ENCODE measurements at places on chromosomes 16 and 17.

DNA sequence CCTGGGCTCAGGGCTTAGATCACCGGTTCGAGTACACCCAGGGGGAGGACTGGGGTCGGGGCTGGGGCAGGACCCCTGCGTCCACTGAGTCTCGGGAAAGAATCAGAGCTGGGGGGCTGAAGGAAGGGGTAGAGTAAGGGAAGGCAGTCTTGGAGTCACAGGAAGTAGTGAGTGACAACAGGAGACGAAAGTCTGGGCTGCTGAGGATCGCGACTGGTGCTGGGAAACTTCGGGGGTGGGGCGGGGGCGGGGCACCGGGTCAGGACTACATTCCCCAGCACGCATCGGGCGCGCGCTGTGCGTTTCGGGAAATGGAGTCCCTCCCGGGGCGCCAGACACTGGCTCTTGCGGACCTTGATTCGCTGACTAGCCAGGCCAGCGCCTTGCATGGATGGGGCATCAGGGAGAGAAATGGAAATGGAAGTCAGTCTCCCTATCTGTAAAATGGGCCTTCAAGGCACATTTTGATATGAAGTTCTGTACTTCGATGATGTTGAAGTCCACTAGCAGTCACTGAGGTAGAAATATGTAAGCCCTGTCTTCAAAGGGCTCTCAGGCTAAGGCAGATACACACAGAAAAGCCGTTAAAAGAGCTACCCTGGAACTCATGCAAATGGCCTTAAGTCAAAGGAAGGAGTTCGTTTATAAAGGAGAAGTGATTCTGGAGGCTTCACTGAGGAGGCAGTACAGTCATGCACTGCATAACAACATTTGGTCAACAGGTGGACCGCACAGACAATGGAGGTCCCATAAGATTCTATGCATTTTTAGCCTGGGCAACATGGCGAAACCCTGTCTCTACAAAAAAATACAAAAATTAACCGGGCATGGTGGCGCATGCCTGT lies 697 bp downstream of the CTF1 start:
- DNase-seq, result peak; percentile 87

DNA sequence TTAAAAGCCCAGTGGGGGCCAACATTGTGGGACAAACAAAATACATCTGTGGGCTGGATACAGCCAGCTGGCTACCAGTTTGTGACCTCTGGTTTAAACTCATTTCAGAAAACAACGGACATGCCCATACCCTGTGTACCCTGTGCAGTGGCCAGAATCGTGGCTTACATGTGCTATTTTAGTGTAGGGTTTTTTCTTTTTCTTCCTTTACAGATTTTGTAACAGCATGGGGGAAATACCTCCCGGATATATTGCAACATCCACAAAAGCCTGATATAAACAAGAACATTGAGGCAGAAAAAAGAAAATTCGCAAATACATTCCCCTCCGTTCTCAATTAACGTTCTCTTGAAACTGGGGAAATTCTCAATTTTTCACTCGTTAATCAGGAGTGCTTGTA lies 7.3 kb downstream of the HS3ST4 start:
- no peak for DNase-seq

DNA sequence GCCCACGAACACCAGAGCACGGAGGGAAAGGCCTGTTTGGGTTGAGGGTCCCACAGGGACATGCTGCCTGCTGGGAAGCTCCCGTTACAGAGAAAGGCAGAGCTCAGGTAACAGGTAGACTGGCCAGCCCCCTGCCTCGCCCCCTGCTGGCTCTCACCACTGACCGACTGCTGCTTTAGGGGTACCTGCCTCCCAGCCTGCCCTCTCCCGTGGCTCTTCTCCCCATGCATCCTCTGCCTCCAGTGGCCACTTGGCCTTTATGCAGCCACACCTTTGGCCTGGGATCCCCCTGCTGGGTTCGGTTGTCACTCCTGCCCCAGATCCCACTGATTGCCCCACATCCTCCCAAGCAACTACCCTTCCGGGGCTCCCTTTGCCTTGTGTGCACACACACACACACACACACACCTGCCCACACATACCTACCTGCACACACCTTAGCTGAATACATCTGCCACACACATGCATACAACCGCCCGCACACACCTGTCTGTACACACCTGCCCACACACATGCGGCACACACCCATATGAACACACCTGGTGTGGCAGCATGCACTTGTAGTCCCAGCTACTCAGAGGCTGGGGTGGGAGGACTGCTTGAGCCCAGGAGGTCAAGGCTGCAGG lies 7.1 kb downstream of the MCRIP1 start:
- DNase-seq, result no peak

GRCh38 chr16:50844840-50845239 lies 103.0 kb downstream of the CYLD start:
- DNase-seq, result no peak

- DNase-seq, result no peak
Observed at GRCh38 chr17:50588391-50589049, 28.0 kb downstream of the CACNA1G start.

DNA sequence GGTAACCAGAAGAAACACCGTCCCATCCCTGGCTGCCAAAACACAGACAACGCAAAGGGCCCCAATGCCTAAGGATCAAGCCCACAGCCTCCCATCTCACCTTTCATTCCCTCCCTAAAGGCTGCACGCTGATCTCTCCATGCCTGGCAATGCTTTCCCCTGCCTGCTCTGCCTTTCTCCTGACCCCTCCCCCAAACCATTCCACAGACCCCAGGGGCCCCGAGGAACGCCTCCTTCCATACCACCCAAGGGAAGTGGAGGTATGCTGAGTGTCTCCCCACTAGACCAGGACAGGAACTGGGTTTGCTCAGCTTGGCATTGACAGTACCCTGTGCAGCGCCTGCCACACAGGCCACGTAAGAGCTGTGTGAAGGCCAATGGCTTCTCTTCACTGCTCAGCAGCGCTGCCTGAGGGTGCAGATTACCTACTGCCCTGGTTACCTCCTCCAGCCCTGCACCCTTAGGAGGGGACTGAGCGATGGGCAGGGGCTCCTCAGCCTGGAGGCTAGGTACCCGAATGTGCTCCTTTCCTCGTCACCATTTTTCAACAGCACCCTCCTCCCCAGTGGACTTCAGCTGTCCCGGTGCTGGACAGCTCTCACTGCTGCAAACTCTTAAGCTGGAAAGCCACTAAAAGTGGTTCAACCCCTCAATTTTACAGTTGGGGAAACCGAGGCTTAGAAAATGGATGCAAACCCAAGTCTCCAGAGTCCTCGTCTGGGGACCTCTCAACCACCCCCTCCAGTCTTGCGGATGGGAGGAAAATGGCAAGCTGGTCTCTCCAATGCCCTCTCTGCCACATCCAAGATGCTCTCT lies 45.0 kb downstream of the SRCIN1 start:
- peak; percentile 42 for DNase-seq

- DNase-seq, result no peak
Observed at GRCh38 chr17:42750739-42751344, 6.0 kb upstream of the EZH1 start.

DNA sequence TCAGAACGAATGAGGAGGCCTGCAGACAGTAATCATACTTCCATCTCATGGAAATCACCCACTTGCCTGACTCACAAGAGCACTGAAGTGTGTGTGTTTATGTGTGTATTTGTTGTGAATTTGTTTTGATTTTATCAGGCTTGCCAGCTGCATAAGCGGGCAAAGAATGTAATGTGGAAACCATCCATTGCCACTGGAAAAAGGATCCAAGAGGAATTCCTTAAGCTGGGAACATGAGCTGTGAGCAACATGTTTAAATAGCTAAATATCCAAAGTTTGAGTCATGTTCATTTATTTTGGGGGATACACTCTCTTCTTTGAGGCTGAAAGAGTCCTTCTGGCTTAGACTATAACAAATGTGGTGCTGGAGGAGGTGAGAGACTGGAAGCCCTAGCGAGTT lies 198.4 kb upstream of the TBX2 start:
- peak; percentile 99 for DNase-seq

- DNase-seq, result no peak
Observed at GRCh38 chr17:48530208-48530886, 464 bp downstream of the HOXB1 start.

DNA sequence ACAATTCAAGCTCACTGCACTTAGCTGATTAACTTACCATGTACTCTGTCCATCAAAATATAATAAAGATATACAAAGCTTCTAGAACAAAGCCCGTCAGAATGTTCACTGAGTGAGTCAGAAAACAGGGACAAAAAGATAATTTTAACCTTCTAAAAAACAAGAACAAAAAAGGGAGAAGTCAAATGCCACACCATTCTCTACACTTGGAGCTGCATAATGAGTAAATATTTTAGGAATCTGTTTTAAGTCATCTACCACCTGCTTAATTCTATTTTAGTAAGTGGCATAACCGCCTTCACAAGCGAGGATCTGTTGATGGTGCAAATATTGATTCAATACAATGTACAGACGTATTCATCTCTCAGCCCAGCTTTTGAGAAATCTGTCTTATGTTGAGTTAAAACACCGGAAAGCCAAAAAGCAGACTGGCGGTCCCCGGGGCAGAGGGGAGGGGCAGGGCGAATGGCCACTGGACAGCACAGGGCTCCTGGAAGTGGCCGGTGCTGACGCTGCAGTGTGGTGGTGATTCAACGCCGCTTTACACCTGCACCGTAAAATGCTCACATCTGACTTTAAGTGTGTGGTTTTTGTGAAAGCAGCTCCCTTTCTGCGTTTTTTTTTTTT lies 20.1 kb downstream of the RAB40B start:
- DNase-seq, result no peak

- DNase-seq, result no peak
Observed at GRCh38 chr16:57775661-57776469, 26.4 kb downstream of the KIFC3 start.

- DNase-seq, result no peak
Observed at GRCh38 chr17:1473841-1474240, 17.8 kb upstream of the CRK start.

DNA sequence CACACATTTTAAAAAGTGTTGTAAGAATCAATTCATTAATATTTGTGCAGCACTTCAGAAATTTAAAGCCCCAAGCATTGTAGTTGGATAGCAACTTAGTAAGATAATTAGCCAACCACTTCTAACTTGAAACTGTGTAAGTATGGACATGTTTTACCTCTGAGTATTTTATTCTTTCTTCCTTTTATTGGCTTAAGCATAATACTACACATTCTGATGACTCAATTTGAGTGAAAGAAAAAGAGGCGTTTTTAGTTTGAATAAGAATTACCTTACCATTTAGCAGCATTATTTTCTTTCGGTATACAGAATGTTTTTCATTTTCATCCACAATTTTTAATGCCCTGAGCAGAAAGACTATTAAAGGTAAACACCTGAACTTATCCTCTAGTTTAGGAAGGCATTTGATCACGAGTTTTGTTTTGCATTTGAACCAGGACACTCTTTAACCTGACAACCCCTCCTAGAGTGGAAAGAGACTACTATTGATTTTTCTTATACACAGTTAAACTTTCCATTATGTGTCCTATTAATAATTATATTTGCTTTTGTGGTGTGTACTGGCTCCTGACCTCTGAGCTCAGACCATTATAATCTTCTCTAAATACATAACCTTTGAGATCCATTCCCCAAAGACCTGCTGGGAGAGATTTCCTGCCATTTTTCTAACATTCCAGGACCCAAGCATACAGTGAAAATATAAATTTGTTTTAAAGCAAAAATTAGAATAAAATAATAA lies 9.2 kb downstream of the NACA2 start:
- DNase-seq, result peak; percentile 2

DNA sequence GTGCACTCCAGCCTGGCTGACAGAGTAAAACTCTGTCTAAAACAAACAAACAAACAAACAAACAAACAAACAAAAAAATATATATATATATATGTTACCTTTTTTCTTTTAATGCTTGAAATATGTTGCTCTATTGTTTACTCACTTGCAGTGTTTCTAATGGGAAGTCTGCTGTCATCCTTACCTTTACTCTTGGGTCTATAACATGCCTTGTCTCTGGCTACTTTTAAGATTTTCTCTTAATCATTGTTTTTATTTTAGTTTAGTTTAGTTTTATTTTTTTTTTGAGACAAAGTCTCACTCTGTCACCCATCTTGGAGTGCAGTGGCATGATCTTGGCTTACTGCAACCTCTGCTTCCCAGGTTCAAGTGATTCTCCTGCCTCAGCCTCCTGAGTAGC lies 16.1 kb upstream of the TNRC6A start:
- no peak for DNase-seq

- DNase-seq, result no peak
Observed at GRCh38 chr16:63978240-63978639, 1143.6 kb downstream of the CDH11 start.

- peak; percentile 41 for DNase-seq
Observed at GRCh38 chr17:42744283-42744805, 496 bp downstream of the EZH1 start.

GRCh38 chr16:83051451-83051850 lies 424.7 kb downstream of the CDH13 start:
- DNase-seq, result no peak

- no peak for DNase-seq
Observed at GRCh38 chr17:52419229-52419641, 260.7 kb upstream of the CA10 start.

GRCh38 chr16:74169066-74169465 lies 127.5 kb upstream of the PSMD7 start:
- no peak for DNase-seq

DNA sequence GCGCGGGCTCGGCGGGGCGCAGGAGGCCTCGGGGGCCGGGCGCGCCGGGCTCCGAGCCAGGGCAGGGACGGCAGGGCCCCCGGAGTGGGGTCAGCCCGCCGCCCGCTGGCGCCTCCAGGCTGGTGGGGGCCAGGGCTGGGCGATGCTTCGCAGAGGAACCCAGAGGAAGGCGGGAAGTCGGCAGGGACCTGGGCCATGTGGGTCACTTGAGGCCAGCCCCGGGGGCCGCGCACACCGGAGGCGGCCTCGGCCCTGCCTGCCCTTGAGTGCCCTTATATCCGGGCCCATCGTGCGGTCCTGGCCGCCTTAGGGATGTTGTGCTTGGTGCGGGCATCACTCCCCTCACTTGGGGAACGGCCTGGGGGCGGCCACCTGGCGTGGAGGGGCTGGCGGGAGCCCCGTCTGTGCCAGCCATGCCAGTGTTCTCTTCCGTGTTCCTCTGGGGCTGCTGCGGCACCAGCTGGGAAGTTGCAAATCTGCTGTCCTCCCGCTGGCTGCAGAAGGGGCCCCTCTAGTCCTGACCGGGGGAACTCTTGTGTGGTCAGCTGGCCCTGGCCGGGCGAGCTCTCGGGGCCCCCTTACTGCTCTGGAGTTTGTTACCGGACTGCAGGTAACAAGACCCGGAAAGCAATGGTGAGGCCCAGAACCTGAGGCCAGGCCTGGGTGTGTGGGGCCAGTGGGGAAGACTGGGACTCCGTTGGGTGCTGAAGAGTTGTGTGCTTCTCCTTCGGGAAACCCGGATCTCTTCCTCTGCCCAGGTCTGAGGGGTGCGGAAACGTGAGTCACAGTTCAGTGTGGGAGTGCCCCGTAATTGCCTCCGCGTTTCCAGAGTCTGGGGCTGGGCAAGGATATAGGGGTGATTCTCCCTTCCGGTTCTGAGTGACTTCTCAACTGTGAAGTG lies 849 bp downstream of the CAPN15 start:
- peak; percentile 61 for DNase-seq

DNA sequence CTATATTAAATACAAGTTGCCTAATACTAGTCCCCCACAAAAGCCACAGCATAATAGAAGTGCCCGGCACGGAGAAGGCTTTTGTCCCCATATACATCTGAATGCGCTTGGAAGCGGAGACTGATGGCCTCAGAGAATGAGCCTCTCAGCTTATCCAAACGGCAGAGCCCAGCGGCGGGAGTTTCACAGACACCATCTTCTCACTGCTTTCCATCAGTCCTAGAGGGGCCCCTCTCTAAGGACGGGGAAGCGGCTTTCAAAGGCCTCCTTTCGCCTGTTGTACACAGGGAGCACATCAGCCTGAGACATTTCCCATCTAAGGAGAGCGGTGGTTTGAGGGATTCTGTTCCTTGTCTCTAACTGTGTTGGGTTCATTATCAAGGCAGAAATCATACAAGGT lies 16.9 kb downstream of the NXN start:
- no peak for DNase-seq

- DNase-seq, result peak; percentile 67
Observed at GRCh38 chr16:56866955-56867830, 2.2 kb downstream of the SLC12A3 start.

Data from IMR-90 (cell line).